ENCODE measurements at places on chromosomes 4 and X.

GRCh38 chr4:15832523-15833451, 54.7 kb downstream of the CD38 start:
- DNase-seq, result no peak

DNA sequence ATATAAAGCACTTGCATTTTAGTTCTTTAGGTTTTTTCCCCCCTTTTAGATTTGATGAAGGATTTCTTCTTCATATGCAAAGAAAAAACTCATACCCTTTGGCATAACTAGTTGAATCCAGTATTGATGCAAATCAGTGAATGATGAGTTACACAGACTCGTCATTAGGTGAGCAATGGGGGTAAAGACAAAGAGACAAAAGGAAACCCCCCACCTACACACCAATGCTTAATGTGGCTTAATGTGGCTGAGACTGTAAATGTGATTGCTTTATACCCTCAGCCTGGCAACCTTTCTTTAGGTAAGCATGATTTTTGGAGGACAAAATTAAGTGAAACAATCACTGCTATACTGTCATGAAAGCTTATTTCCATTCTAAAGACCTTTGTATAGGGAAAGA, 39.5 kb downstream of the CD40LG start:
- DNase-seq, result no peak

- no peak for DNase-seq
These were observed 277.8 kb upstream of the EMCN start for GRCh38 chr4:100795581-100795980.

DNA sequence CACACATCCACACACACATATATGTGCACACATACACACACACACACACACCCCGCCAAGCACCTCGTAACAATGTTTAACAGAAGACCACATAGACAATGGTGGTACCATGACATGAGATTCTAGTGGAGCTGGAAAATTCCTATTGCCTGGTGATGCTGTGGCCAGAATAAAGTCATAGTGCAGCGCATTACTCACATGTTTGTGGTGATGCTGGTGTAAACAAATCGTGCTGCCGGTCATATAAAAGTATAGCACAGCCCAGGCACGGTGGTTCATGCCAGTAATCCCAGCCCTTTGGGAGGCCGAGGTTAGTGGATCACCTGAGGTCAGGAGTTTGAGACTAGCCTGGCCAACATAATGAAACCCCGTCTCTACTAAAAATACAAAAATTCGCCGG, 275.2 kb downstream of the TRIML1 start:
- no peak for DNase-seq

GRCh38 chrX:130347321-130347720, 7.6 kb downstream of the SLC25A14 start:
- DNase-seq, result no peak

GRCh38 chr4:48333587-48333986, 7.7 kb upstream of the SLAIN2 start:
- no peak for DNase-seq

- no peak for DNase-seq
These were observed 116.2 kb downstream of the SLC2A9 start for GRCh38 chr4:9904976-9905587.

- peak; percentile 81 for DNase-seq
These were observed 22.9 kb upstream of the CASK start for GRCh38 chrX:41946235-41946634.
